ENCODE measurements at places on chromosomes 13 and 19.

DNA sequence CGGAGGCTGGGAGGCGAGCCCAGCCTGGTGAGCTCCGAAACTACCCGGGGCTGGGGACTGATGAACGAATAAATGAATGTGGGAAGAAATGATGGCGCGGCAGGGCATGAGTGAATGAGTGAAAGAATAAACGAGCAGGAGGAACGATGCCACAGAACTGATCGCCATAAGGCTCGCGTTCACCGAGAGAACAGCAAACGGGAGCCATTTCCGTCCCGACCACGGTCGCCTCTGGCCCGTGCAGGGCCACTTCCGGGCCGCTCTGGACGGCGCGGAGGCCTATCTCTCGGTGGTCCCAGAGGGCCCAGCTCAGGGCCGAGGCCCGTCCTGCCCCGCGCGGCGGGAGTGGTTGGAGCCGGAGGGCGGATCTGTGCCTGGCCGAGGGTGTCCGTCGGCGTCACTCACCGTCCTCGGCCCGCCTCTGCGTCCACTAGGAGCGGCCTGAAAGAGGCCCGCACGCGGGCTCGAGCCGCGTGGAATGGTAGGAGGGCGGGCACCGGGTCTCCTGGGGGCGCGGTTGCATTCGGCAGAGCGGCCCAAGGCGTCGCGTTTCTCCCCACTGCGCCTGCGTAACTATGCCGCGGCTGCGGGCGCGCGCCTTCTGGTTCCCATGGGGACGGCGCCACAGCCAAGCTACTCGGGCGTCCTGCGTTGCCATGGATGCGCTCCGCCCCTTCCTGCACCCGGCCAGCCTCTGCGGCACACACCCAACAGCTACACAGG is at the start of gene ZNF497:
ZNF497 (minus strand) TSS at position 480 of the 723 bp plus-strand sequence. CDS start 5,116 bp downstream, outside the sequence.
- peak; percentile 97 for DNase-seq

DNA sequence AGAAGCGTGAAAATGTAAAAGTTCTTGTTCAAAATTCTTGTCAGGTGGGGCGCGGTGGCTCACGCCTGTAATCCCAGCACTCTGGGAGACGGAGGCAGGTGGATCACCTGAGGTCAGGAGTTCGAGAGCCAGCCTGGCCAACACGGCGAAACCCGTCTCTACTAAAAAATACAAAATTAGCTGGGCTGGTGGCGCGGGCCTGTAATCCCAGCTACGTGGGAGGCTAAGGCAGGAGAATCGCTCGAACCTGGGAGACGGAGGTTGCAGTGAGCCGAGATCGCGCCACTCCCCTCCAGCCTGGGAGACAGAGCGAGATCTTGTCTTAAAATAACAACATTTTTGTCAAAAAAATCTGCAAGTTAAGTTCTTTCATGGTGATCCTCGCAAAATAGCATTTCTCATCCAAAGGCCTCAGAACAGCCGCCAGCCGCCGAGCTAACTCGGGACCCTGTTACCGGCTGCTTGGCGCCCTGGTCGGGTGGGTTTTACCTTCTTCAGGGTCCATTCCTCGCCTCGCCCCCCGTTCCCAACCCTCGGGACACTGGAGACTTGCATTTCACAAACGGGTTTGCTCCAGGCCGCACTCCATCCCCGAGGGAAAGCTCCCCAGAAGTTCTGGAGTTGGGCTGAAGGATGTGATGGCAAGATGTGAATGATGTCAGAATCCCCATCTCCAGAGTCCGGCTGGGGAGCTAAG is 1.6 kb downstream of the LATS2 start:
- no peak for DNase-seq

DNA sequence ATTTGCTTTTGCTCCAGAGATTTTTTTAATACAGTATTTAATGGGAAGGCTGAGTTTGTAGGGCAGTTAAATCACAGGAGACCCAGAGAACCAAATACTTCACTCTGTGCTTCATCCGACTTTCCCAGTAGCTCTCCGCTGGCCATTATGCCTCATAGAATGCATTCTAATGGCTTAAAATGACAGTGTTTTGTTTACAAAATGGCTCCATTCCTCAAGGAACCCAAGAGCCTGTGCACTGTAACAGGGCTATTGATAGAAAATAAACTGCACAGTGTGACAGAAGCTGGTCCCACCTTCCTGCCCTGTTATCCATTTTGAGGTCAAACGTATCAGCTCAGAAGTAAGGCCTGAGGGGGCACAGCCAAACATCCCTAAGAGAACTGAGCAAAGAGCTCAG is 136.5 kb downstream of the RAP2A start:
- no peak for DNase-seq

- DNase-seq = peak; percentile 99
Observed at GRCh38 chr19:44741841-44742329, 6.6 kb upstream of the BCL3 start.

DNA sequence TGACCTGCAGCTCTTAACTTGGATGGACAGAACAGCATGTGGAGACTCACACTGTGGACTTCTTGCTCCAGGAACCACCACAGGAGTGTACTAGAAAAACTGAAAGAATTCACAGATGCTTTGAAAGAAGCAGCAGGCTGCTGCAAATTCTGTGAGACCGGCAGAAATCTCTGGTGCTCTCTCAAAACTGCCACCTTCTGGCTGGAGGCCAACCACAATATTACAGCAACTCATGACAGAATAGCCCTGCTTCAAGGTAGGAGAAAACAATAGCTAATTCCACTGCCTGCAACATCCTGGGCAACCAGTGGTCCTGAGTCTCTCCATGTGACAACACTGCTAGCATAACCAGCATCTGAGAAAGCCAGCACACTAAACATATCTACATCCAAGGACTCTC is 26.9 kb downstream of the CDK8 start:
- DNase-seq = peak; percentile 8

DNA sequence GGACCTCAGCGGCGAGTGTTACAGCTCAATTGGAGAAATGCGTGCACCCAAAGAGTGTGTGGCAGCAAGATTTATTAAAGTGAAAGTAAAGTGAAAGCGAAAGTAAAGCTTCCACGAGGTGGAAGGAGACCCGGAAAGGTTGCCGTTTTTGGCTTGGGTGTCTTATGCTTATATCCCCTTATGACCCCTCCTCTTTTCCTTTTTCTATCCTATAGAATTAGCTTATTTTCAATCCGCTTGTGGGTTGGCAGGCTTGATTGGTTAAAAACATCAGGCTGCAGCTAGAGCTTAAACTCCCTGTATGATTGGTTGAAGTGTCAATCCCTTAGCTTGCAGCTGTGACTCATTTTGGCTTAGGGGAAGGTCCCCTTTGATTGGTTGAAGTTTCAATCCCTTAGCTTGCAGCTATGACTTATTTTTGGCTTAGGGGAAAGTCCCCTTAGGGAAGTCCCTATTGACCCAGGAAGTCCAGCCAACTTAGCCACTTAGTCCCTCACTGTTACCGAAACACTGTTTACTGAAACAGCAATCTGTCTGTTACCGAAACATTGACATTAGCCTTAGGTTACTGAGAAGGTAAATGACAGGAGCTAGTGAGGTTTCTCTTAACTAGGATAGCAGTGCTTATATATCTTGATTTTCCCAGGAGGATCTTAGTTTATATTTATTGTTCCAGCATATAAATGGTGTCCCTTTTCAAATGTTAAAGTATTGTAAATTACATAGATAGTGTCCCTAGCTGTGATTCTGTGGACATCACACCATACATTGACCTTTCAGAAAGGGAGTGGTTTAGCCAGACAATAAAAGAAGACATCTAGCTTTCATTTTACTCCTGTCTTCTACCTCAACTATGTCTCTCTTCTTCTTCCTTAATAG is 575.8 kb downstream of the DACH1 start:
- peak; percentile 2 for DNase-seq

DNA sequence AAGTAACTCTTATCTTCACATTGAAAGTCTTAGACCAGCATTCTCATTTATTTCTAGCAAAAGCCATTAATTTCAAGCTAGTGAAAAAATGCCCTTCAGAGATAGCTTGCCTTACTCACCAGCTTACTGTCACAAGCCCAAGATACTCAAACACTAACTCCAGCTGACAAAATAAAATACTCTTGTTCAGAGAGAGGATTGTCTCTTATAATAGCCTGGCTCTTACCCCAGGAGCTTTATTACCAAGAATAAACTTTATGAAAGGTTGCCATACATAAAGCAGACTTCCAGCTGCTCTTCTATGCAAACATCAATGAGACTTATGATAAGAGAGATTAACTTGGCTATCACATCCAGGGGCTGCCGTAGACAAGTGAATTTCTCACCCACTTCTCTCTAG is 53.6 kb downstream of the XPO4 start:
- DNase-seq = no peak

GRCh38 chr19:35742121-35742724 is at the start of gene IGFLR1:
Gene IGFLR1, minus strand, starts transcription at chr19:35742452. Its CDS starts 1,272 bp downstream, at chr19:35741180.
- DNase-seq = peak; percentile 9

DNA sequence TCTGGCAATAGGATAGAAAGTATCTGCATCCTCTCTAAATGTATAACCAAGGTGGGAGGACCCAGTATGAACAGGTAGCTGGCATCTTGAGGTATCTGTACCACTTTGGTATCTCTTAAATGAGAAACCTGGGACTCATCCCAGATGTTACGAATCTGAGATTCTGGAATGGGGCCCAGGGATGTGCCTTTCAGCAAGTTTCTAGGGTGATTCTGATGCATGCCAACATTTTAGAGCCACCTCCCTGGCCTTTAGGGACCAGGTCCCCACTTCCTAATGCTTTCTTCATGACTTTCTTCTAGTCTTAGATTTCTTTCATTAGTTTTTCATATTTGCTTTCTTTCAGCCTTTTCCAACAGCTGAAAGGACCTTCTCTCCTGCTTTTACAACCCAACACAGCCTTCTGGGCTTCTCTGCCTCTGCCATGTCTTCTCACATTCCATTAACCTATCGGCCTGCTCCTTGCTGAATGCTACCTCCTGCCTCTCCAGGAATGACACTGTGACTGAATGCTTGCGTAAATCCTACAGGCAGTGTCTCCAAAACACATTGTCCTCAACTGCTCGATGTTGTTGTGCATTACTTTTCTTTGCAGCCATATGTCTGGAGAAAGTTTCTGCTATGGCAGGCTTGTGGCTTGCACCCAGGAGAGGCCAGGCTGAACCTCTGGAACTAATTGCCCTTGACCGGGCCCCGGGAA is 284.0 kb downstream of the DNAJC15 start:
- DNase-seq = no peak

DNA sequence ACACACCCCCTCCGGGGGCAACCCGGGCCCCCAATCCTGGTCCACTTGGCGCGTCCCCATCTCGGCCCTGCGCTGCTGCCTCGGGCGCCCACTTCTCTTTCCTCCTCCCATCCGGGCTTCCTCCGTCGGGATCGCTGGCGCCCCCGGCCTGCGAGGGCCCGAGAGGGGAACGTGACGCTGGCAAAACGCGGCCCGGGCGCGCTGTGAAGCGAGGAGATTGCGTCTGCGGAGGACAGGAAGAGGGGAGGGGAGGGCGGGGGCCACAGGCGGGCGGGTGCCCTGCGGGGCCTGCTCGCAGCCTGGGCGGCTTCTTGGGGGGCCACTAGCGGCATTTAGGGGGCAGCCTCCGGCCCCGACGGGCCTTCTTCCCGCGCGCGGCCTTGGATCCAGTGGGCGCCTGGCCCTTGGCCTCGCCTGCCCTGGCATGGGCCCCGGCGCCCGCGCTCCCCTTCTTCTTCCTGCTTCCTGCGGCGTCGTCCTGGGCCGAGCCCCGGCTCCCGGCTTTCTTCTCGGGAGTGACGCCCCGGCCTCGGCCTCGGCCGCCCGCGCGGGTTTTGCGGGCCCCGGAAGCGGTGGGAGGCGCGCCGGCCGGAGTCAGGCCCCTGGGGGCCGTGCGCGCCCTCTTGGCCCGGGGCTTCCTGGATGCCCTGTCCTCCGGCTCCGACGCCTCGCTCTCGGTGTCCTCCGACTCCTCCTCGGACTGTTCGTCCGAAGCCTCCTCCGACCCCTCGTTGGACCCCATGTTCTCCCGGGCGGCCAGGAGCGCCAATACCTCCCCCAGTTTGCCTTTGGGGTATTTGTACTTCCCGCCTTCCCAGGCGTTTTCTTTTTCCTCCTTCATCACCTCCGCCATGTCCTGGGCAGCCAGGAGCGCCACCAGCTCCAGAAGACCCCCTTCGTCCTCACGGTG is 2.2 kb downstream of the PNMA8B start:
- DNase-seq = no peak

DNA sequence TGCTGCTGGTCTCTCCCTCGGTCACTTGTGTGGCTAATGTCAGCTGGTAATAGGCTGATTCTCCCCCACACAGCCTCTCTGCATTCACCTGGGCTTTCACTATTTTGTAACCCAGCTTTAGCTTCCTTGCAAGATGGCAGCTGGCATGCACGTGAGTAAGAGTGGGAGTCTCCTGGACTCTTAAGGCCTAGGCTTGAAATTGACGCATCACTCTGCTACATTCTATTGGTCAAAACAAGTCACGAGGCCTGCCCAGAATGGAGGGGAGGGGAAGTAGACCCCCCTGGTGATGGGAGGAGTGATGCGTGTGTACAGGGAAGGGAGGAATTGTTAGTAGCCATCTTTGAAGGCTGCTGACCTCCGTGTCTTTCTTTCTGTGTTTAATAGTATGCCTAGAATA is 24.9 kb upstream of the PNMA8B start:
- no peak for DNase-seq

DNA sequence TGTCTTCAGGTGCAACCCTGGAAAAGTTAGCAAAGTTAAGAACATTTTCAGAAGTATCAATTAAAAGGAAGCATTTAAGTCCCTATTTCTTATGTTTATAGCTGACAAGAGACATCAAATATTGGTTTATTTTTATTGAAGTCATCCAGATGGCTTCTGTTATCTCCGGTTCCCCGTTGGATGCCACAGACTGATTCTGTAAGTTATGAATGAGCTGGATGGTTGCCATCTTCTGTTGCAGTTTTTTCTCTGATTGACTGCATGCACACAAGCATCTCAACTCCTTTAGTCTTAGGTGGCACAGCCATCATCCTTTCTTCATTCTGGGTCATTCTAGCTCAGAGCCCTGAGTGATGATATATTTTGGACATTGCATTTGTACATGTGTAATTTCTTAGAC is 10.6 kb upstream of the OXGR1 start:
- DNase-seq = no peak
